ENCODE measurements at places on chromosomes 6 and 20.

DNA sequence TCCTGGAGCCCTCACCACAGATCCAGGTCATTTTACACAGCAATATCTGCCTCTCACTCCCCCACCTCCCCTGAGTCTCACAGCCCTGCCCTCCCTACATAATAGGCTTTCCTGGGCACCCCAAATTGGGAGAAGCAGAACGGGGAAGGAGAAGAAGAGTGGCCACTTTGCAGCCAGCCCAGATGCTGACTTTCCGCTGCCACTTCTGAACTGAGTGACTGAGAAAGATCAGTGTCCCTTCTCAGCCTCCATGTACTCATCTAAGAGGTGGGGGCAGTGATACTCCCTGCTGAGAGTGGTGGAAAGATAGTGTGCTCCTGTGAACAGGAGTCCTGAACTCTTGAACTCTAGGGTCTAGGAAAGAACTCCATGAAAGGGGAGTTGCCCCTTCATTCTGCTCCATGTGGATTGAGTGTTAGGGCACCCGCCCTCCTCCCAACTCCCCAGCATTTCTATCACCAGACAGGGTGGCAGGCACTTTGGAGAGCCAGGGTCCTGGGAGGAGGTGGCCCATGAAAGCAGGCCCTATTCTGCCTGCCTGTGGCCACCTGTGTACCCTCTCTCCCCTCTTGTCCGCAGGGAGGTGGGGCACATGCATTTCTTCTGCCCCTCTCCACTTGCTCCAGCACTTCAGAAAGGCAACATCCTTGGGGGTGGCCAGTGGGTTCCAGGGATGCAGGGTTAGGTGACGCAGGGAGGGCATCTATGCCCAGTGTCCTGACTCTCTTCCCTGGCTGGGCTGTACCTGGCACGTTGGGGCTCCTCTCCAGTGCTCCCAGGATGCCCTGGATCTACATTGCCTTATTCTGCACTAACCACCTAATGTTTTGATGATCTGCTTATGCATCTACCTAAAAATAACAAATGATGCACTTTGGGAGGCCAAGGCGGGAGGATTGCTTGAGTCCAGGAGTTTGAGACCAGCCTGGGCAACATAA lies 38.3 kb upstream of the MRPS18A start:
- no peak for DNase-seq

- no peak for DNase-seq
Measured at GRCh38 chr20:16947479-16947878, 199.3 kb downstream of the OTOR start.

GRCh38 chr6:107400616-107401147 lies 58.7 kb downstream of the PDSS2 start:
- DNase-seq, result no peak

- no peak for DNase-seq
Measured at GRCh38 chr6:155026022-155026705, 31.0 kb downstream of the TIAM2 start.

GRCh38 chr20:2133318-2134183 lies 31.9 kb downstream of the STK35 start:
- no peak for DNase-seq

DNA sequence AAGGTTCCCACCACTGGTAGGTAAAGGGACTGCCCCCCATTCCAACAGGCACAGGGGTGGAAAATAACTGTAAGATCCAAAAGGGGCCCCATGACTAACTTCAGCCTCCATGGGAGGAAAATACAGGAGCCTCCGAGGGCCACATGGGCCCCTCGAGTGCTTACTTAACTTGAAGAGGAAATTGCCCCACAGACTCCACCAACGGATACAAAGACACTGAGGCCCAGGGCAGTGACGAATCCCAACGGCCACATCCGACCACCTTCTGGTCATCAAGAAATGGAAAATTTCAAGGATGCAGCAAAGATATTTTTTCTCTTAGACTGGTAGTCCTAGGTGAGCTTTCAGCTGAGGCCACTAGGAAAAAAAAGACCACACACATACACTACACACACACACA lies 116.0 kb upstream of the MRPS10 start:
- DNase-seq, result no peak

GRCh38 chr6:43493833-43494232 lies 16.3 kb downstream of the LRRC73 start:
- DNase-seq, result no peak

DNA sequence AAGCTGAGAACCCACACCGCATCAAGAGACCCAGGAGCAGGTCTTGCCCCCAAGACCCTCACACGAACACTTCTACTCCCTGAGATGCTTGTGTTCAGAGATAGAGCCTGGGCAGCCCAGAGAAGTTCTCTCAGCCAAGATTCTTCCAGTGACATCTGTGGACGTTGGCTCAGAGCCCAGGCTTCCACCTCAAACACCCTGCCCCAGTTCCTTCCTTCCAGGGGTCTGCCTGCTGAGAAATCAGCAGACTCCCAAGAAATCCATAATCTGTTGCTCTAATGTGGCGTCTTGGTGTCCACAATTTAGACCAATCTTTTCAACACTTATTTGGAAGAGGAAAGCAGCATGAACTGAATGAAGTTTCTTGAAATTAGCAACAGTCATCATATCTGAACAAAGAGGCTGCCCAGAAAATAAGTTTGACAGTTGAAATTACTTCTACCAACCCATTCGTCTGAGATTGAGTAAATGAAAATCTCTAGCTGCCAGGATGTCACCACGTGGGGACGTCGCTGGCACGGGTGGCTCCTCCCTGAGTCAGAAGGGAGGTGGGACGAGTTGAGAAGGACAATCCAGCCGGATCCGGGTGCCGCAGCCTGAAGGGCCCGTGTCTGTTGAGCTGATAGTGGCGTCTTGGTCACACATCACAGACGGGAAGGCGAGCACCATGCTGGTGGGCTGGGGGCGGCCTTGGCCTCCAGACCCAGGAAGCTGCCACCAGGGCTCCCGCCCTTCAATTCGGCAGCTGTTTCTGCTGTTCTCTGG lies 400.9 kb downstream of the TAF4 start:
- DNase-seq, result no peak

DNA sequence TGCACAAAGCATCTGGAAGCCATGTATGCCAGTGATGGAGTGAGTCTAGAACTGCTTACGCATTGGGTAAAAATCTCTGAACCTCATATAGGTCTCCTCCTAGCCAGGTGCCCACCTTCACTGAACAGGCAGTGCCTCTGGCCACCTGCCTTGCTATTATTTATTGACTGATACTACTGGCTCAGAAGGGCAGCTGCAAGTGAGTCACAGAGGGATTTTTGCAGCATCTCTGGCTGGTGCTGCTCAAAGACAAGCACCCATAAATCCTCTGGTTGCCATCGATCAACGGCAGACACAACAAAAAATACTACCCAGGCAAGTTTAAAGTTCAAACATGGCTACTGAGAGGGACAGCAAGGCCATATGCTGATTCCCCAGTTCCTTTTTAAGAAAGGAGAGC lies 279.4 kb downstream of the UBE3D start:
- DNase-seq, result no peak

- DNase-seq, result no peak
Measured at GRCh38 chr6:81747327-81747726, 5.2 kb downstream of the TENT5A start.

DNA sequence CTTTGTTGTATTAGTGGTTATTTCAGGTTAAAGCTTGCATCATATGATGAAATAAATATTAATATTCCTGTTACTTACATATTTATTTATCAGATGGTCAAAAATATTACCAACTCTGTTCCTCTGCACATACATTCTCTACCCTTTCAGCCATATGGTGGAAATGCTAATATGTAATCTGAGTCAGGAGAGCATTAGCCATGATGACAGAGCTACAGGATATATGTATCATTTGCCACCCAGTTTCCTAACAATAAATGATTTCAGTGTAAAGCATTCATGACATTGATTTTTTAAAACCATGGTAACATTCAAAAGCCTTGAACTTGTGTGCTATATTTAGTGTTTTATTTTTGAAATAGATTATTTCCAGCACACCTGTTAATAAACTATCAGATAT lies 16.6 kb downstream of the POPDC3 start:
- DNase-seq, result no peak

GRCh38 chr20:1118336-1119127 lies at the start of gene PSMF1:
PSMF1 (plus strand) TSS chr20:1118602; CDS start chr20:1118774, 172 bp downstream.
- DNase-seq, result peak; percentile 90

GRCh38 chr6:39156801-39157200 lies 41.8 kb upstream of the SAYSD1 start:
- DNase-seq, result no peak

GRCh38 chr20:24619212-24619611 lies 149.8 kb downstream of the SYNDIG1 start:
- no peak for DNase-seq

- DNase-seq, result peak; percentile 29
Measured at GRCh38 chr20:62980970-62981369, 25.8 kb downstream of the BHLHE23 start.

GRCh38 chr6:356828-357251 lies 34.7 kb upstream of the IRF4 start:
- DNase-seq, result no peak

- DNase-seq, result peak; percentile 45
Measured at GRCh38 chr6:43724914-43725642, 37.5 kb upstream of the MRPS18A start.

GRCh38 chr6:21827425-21828202 lies 234.1 kb downstream of the SOX4 start:
- DNase-seq, result no peak

DNA sequence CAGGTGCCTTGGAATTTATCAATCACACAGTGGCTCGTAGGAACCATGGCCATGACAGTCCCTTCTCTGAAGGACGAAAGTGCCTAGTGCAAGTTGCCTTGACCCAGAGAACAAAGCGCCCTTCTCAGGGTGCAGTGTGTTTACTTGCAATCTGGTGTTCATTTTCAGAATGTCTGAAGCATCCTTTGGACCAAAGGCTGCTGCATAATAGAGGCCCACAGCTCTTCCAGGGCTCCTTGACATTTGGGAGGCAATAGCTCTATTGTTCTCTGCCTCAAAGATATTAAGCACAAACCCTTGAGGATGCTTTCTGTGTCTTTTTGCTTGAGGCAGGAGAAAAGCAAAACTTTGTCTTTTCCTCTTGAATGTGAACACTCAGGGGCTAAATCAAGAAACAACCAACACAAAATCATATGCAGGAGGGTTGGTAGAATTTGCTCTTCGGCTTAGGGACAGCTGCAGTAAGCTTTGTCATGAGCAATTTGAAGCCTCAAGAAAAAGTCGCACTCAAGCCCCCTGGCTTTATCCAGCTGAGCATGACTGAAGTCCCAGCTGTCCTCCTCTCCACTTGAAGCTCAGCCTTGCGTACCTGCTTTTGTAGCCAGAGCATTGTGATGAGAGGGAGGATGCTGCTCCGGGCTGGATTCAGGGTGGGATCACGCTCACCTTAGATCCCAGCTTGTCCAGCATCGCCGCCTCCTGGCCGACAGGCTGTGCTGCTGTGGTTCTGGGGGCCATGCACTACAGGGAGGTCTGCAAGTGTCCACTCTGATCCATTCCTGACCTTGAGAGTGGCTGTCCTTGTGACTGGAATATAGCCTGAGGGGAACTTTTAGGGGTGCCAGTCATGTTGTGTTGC lies 495.4 kb downstream of the CDH26 start:
- DNase-seq, result no peak

GRCh38 chr20:49928411-49929141 lies 7.6 kb upstream of the RNF114 start:
- peak; percentile 52 for DNase-seq

DNA sequence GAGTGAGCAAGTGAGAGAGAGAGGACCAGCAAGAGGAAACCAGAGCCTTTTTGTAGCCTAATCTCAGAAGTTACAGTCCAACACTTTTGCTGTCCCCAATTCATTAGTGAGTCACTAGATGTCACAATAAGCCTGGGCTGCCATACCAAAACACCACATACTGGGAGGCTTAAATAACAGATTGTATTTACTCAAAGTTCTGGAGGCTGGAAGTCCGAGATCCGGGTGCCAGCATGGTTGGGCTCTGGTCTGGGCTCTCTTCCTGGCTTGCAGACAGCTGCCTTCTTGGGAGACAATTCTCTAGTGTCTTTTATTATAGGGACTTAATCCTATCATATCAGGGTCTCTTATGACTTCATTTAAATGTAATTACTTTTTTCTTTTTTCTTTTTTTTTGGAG lies 50.7 kb upstream of the FERMT1 start:
- no peak for DNase-seq

GRCh38 chr20:43799150-43799711 lies 72.4 kb upstream of the GTSF1L start:
- DNase-seq, result no peak

DNA sequence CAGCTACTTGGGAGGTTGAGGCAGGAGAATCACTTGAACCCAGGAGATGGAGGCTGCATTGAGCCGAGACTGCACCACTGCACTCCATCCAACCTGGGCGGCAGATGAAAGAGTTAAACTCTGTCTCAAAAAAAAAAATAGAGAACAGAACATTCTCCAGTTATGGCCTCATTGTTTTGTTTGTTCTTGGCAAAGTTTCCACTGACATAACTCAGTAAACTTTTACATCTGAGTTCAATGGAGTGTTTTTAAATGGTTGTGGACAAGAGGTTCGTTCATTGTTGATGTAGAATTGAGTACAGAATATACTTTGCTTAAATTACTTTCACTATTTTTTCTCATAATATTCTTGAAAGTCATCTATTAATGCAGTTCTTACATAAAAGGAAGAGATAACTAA lies 42.2 kb upstream of the IFNGR1 start:
- no peak for DNase-seq

GRCh38 chr20:40753472-40753871 lies 64.4 kb upstream of the MAFB start:
- DNase-seq, result no peak

GRCh38 chr6:163893609-163894189 lies 479.2 kb downstream of the QKI start:
- DNase-seq, result no peak

- DNase-seq, result no peak
Measured at GRCh38 chr20:51687108-51687507, 81.1 kb downstream of the ATP9A start.

DNA sequence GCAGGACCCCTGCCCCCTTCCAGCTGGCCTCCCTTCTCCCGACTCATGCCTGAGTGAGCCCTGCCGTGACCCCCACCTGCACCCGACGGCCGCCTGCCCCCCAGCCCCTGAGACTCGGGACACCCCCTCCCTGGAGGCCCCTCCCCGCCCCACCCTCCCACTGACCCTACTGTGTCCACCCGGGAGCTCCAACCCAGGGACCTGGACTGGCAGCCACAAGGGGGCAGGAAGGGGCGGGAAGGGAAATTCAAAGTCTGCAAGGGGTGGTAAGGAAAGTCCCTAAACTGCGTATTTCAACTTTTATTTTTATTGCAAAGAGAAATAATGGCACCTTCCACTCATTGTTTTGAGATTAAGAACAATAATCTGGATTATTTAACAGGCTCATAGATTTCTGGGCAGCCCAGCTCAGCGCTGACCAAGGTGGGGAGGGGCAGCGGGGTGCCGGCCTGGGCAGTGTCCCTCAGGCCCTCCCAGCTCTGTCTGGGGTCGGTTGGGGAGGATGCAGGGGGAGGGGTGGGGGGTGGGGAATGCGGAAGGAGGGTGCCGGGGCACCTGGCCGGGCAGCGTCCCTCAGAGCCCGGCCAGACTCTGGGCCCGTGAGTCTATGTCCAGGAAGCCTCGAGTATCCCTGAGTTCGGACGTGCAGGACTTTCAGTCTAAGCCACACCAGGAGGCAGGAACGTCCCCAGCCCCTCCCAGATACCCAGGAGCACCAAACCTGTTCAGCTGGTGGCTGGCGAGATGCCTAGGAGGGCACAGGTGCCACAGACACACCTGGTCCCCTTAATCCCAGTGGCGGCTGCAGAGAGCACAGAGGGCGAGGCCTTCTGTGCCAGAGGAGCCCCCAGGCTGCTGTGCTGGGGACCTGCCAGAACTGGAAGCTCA lies 1.3 kb upstream of the PTK6 start:
- DNase-seq, result peak; percentile 46

- no peak for DNase-seq
Measured at GRCh38 chr20:39123185-39123557, 161.0 kb downstream of the DHX35 start.
